ENCODE measurements at places on chromosomes 2 and 18.

GRCh38 chr2:134212746-134213145 is 41.1 kb upstream of the MGAT5 start:
- no peak for DNase-seq

- DNase-seq = no peak
These were observed 199.2 kb upstream of the NT5C1B start for GRCh38 chr2:18788592-18788991.

- DNase-seq = no peak
These were observed 1047.2 kb upstream of the PIK3C3 start for GRCh38 chr18:40907842-40908241.

- no peak for DNase-seq
These were observed 13.1 kb downstream of the KRCC1 start for GRCh38 chr2:88042476-88042875.

DNA sequence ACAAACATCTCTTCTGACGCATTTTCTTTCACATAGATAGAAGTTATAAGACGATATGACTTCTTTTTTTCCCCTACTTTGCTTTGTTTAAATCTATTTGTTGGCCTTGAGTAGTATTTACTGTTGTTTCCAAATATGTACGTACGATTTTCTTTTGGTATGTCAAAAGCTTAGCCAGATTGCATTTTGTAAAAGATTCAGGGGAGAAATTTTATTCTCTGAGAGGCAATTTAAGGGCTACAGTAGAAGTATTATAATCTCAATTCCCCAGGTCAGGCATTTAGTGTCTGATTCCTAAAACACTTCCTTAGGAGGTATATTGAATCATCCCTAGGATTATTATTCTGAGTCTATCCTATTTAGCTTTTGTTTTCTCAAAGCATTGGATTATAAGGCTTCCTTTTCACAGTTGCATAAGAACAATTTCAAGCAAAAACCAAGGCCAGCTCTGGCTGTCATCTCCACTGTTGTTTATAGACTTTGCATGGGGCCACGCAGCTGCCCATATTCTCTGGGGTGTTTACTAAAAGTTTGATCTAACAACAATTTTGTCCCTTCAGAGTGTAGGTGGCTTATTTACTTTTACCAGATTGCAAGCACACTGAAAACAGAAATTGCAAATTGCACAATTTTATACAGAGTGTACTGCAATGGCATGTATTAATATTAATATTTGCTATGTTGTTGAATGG is 33.6 kb upstream of the GCG start:
- no peak for DNase-seq

- DNase-seq = no peak
These were observed 3.5 kb upstream of the CD226 start for GRCh38 chr18:69951182-69951581.

GRCh38 chr18:46622451-46622850 is 34.6 kb downstream of the LOXHD1 start:
- no peak for DNase-seq

- no peak for DNase-seq
These were observed 8.8 kb upstream of the POLI start for GRCh38 chr18:54260396-54261072.

DNA sequence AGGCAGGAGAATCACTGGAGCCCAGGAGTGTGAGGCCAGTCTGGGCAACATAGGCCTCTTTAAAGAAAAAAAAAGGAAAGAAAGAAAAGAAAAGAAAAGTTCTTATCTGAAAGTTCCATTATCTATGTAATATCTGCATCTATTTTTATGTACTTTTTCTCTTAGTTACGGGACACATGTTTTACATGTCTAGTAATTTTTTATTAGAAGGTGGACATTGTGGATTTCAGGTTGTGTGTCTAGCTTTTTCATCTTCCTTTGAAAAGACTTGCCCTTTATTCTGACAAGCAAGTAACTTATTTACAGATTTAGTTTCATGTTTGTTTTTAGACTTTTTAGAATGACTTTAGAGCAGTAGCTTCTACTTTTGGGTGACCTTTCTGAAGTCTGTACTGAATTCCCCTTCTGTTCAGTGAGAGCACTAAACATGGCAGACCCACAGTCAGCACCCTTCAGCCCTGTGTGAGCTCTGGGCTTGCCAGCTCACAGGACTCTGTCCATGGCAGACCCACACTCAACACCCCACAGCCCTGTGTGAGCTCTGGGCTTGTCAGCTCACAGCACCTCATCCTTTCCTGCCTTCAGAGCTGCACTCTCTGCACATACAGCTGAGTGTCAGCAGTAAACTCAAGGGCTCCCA is 17.5 kb downstream of the TRAPPC12 start:
- DNase-seq = no peak
